ENCODE measurements at places on chromosomes 5 and 9. TPM values are rescaled to one million over a fixed set of nuclear protein-coding genes. Genes with fewer than 3 reads are reported as not detected.
A peak's percentile ranks its signal among the peaks of the same experiment; 100 is the strongest.

- peak; percentile 59 for DNase-seq
Measured at GRCh38 chr9:32554107-32554506, 1.7 kb upstream of the TOPORS start.

DNA sequence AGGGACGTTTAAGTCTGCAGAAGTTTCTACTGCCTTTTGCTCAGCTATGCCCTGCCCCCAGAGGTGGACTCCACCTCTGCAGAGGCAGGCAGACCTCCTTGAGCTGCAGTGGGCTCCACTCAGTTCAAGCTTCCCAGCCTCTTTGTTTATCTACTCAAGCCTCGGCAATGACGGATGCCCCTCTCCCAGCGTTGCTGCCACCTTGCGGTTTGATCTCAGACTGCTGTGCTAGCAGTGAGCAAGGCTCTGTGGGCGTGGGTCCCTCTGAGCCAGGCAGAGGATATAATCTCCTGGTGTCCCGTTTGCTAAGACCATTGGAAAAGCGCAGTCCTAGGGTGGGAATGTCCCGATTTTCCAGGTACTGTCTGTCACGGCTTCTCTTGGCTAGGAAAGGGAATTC lies 2188.5 kb upstream of the WWC1 start:
- no peak for DNase-seq

DNA sequence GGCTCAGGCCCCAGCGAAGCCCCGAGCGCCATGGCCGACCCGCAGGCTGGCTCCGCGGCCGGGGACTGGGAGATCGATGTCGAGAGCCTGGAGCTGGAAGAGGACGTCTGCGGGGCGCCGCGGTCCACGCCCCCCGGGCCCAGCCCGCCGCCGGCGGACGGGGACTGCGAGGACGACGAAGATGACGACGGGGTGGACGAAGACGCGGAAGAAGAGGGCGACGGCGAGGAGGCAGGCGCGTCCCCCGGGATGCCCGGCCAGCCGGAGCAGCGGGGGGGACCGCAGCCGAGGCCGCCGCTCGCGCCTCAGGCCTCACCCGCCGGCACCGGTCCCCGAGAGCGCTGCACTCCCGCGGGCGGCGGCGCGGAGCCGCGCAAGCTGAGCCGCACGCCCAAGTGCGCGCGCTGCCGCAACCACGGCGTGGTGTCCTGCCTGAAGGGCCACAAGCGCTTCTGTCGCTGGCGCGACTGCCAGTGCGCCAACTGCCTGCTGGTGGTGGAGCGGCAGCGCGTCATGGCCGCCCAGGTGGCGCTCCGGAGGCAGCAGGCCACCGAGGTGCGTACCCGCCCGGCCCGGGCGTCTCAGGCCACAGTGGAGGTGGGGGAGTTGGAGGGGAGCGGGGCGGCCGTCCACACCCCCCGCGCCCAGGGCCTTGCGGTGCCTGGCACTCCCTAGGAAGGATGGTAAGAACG lies 1.6 kb downstream of the DMRT2 start:
- no peak for DNase-seq

- no peak for DNase-seq
Measured at GRCh38 chr5:68299575-68299974, 84.0 kb downstream of the PIK3R1 start.

The CCL19 gene
- not detected for total RNA-seq
